Calu3 (cell line): ENCODE measurements at places on chromosomes 2 and 18. TPM values are rescaled to one million over a fixed set of nuclear protein-coding genes. Genes with fewer than 3 reads are reported as not detected.

GRCh38 chr18:12342661-12343060 is 34.4 kb downstream of the AFG3L2 start:
- DNase-seq, result no peak
- no peaks in the 10 kb centered on the region for H3K27me3 ChIP-seq
- no peak overlapping the region for H3K4me3 ChIP-seq
- peaks cover under 1% of the 10 kb centered on the region for H3K4me1 ChIP-seq
- H3K36me3 ChIP-seq, result peaks cover 60% of the 10 kb centered on the region

- H3K27ac ChIP-seq, result no peak overlapping the region
- no peak for DNase-seq
- no peaks in the 10 kb centered on the region for H3K36me3 ChIP-seq
- no peak overlapping the region for H3K4me3 ChIP-seq
- no peaks in the 10 kb centered on the region for H3K27me3 ChIP-seq
Observed at GRCh38 chr2:208708486-208708885, 301.9 kb downstream of the PTH2R start.

GRCh38 chr2:207847807-207848544 is 78.3 kb upstream of the FZD5 start:
- peak; percentile 74 for DNase-seq
- H3K36me3 ChIP-seq, result no peaks in the 10 kb centered on the region
- H3K27me3 ChIP-seq, result no peaks in the 10 kb centered on the region
- peak overlapping the region; percentile 14 for H3K4me3 ChIP-seq

GRCh38 chr2:219119422-219120043 is 41.1 kb downstream of the NHEJ1 start:
- H3K27ac ChIP-seq, result no peak overlapping the region
- peaks cover 38% of the 10 kb centered on the region for H3K4me1 ChIP-seq
- no peaks in the 10 kb centered on the region for H3K27me3 ChIP-seq

DNA sequence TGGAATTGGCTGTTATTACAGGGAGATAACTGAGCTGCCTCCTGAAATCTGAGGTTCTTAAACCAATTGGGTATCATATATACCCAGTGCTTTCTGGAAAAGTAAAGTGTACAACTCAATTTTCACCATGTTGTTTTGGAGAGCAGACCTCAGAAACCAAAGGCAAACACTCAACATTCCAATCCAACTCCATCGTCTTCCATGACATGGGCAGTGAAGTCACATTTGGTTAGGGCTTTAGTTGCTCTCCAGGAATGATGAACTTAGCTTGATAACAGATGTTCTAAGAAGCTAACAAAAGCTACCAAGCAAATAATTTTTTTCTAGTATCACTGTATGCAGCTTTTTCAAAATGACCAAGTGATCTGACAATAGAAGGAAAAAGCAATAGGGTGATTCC is 107.0 kb upstream of the SLC35G4 start:
- no peak for DNase-seq
- no peak overlapping the region for H3K27ac ChIP-seq
- no peak overlapping the region for H3K4me3 ChIP-seq

GRCh38 chr2:6787376-6787775 is 78.3 kb downstream of the CMPK2 start:
- H3K4me3 ChIP-seq, result no peak overlapping the region
- H3K27ac ChIP-seq, result no peak overlapping the region
- no peaks in the 10 kb centered on the region for H3K36me3 ChIP-seq
- H3K27me3 ChIP-seq, result peaks cover 53% of the 10 kb centered on the region
- no peak for DNase-seq

GPR75 gene
- 5.4 and 7.5 TPM in 2 replicates for total RNA-seq
